ENCODE measurements at places on chromosomes 13 and 19.

- no peak for DNase-seq
Observed at GRCh38 chr13:77820431-77821149, 98.0 kb downstream of the EDNRB start.

- no peak for DNase-seq
Observed at GRCh38 chr19:3605770-3606169, 905 bp downstream of the TBXA2R start.

GRCh38 chr13:106573284-106573846 is 5.4 kb upstream of the ARGLU1 start:
- no peak for DNase-seq

DNA sequence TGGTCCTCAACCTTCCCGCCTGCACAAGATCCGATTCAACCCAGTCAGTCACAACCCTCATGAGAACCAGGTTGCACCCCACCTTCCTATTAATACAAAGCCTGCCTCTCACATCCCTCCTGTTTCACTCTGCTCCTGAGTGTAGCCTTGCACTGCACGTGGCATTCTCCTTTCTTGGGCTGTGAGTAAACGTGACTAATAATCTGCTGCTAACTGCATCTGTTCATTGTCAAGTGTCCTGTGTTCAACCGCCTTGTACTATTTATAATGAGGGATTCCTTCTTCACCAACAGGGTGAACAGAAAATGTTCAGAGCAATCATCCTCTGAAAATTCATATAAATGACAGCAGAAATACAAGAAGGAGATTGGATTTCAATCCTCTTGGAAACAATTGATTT is 1608.2 kb downstream of the SLITRK5 start:
- no peak for DNase-seq

GRCh38 chr13:23348262-23349127 is 85.0 kb downstream of the SACS start:
- no peak for DNase-seq
